ENCODE measurements at places on chromosomes 7 and 10. TPM values are rescaled to one million over a fixed set of nuclear protein-coding genes. Genes with fewer than 3 reads are reported as not detected.

GRCh38 chr7:157932498-157933218 is 595.9 kb downstream of the DNAJB6 start:
- DNase-seq, result no peak

DNA sequence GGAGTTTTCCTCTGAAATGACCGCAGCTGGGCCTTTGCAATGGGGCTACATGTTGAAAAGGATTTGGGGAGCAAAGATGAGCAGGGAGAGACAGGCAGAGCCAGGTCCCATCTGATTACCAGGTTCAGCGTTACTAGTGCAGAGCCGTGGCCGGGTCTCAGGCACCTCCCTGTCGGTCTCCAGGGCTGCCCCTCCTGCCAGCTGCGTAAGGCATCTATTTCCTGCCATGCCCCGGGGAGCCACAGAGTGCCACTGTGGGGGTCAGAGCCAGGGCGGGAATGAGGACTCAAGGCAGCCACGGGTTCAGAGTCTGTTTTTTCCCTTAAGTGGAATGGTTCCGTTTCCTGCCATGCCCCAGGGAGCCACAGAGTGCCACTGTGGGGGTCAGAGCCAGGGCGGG is 382.6 kb upstream of the SHH start:
- DNase-seq, result no peak

GRCh38 chr7:52410032-52410431 is 625.4 kb upstream of the POM121L12 start:
- DNase-seq, result no peak

AMZ1 gene
- 0.11 TPM for total RNA-seq

GRCh38 chr7:24378871-24379616 is 95.1 kb downstream of the NPY start:
- DNase-seq, result no peak

- DNase-seq, result no peak
These were observed 52.3 kb downstream of the HECTD2 start for GRCh38 chr10:91462423-91462822.

- no peak for DNase-seq
These were observed 12.9 kb upstream of the MICU1 start for GRCh38 chr10:72638586-72639440.

GRCh38 chr10:29102233-29102632 is 186.6 kb upstream of the LYZL1 start:
- peak; percentile 61 for DNase-seq

DNA sequence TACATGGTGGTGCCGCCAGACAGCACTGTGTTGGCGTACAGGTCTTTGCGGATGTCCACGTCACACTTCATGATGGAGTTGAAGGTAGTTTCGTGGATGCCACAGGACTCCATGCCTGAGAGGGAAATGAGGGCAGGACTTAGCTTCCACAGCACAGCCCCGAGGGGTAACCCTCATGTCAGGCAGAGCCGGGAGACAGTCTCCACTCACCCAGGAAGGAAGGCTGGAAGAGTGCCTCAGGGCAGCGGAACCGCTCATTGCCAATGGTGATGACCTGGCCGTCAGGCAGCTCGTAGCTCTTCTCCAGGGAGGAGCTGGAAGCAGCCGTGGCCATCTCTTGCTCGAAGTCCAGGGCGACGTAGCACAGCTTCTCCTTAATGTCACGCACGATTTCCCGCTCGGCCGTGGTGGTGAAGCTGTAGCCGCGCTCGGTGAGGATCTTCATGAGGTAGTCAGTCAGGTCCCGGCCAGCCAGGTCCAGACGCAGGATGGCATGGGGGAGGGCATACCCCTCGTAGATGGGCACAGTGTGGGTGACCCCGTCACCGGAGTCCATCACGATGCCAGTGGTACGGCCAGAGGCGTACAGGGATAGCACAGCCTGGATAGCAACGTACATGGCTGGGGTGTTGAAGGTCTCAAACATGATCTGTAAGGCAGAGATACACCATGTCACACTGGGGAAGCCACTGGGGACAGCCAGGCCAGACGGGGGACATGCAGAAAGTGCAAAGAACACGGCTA is 104.6 kb upstream of the TNRC18 start:
- no peak for DNase-seq

DNA sequence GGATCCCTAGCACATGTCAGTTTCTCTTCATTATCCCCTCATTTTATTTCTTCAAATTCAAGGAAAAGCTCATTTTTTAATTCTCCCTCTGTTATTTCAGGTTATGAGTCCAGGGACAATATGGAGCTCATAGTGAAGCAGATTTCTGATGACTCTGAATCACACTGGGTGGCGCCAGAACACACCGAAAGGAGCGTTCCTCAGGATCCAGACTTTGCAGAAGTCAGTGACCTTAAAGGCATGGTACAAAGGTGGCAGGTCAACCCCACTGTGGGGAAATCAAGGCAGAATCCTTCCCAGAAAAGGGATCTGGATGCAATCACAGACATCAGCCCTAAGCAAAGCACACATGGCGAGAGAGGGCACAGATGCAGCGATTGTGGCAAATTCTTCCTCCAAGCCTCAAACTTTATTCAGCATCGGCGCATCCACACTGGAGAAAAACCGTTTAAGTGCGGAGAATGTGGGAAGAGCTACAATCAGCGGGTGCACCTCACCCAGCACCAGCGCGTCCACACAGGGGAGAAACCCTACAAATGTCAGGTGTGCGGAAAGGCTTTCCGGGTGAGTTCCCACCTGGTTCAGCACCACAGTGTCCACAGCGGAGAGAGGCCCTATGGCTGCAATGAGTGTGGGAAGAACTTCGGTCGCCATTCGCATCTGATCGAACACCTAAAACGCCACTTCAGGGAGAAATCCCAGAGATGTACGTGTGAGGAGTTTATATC is 21.4 kb downstream of the ZKSCAN5 start:
- DNase-seq, result no peak

GRCh38 chr10:75486591-75486990 is 55.2 kb downstream of the LRMDA start:
- DNase-seq, result no peak

GRCh38 chr10:10886861-10887531 is 130.7 kb upstream of the CELF2 start:
- no peak for DNase-seq

DNA sequence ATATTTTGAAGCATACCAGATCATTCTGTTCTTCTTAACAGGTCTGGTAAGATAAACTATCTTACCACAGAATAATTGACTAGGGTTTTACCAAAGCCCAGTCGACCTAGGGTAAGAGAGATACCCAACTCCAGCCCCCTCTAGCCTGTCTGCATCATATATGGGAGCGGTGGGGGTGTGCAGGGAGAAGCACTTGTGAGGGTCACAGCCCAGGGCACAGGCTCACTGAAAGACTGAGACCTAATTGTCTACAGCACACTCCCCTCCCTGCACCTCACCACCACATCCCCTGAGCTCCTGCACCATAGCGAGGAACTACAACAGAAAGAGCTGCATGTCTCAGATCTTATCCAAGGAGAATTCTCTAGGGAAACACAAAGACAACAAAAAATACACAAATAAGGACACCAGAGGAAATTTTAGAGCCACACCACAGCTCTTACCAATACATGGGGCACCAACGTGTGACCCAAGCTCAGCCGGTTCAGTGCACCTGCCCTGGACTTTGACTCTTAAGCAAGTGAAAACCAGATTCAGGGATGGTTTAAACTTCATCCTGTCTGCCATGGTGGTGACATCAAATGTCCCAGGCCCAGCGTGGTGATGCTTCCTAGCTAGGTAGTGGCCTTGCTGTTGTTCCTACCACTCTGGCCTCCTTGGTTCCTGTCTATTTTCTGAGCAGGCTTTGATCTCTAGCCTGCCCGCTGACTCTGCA is 150.8 kb downstream of the HERPUD2 start:
- no peak for DNase-seq

Data from urinary bladder (tissue), 4 donors.